Activated CD4-positive, alpha-beta T cell treated with anti-CD3 and anti-CD28 coated beads, Interleukin-10, Interleukin-2, amounts not matched to agents 100 ng/mL and 50 ng/mL, durations not matched to agents 16 hours and 8 hours (primary cell): ENCODE measurements at places on chromosomes 5 and 9.

DNA sequence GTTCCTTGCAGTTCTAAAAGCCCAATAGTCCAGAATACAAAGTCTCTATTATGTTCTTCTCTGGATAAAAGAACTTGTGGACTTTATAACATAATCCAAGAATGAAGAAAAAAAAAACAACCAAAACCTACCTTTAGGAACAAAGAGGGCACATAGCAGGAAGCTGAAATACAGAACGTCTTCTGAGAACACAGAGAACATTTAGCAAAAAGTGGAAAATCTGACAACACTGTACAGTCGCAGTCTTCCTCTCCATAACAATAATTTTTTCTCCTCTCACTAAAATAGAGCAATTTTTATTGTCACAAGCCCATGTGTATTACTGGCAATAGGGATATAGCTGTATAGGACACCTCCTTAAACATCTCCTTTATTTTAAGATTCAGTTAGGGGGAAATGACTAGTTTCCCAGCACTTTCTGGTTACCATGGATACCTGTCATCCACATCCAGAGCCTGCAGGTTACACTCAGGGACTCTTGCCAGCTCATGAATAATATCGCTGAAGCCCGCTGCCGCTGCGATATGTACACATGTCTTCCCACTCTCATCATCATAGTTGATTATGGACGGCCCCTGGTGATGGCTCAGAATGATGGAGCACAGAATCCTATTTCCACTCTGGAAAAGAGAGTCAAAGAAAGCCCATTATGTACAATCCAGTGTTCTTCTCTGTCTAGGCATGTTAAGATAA, 106.5 kb downstream of the ANKRD55 start:
- DNase-seq, result peak; percentile 20

DNA sequence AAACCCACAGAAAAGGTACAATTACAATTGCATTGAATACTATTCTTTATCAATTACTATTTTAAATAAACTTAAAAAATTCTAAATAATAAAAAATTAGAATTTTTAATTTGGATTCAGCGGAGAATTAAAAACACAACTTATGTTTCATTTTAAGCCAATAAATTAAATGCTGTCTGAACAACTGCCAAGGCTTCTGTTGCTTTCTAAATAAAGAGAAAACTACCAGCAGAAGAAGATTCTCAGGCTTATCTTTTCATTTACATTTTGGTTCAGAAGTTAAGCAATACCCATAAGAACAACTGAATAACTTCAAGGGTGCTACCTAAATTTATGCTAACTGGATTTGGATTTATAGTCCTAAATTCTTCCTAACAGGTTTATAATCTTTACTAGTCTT, 150.0 kb upstream of the FTMT start:
- no peak for DNase-seq

DNA sequence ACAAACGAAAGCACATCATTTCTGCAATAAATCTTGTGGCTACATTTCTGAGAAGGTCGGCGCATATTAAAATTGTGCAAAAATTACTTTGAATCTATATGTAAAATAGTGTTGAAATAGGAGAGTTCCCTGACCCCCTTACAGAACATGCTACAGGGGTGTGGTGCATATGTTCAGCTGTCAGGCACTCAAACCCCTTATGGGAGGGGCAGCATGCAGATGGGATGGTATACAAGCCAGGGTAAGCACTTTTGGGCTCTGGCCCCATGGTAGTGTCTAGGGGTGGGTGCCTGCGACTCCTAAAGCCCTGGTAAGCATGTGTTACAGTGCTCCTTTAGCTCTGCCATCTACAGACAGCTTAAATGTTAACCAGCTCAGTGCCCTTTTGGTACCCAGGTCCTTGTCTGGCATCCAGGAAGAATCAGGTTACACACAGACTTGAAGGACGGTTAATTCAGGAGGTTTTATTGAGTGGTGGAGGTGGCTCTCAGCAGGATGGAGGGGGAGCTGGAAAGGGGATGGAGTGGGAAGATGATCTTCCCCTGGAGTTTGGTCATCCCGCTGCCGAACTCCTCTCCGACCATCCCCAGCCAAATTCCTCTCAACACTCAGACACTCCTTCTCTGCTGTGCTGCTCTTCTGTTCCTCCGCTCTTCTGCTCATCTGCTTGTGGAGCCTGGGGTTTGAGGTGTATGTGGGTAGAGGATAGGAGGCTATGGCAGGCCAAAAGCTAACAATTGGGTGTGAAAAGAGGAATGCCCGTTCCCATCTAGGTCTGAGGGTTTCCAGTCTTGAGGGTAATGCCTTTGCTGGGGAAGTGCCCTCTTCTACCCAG, 84.6 kb upstream of the RASEF start:
- no peak for DNase-seq

DNA sequence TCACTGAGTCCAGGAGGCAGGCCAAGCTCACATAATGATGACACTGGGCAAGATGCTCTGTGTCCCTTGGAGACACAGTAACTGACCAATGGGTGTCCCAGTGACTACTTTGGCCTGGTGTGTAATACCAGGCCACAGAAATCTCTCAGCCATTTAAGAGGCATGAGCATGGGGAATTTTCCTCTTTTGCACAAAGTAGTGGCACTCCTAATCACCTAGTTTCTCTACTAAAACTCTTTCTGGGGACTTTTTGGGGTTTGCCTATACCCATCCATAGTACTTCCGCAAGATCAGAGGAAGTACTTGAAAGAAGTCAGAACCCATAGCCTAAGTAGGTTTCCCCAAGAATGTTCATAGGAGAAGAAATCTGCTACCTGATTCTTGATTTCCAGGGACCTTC, 161.9 kb downstream of the ARSB start:
- no peak for DNase-seq

- no peak for DNase-seq
These were observed 313.9 kb upstream of the TRPC7 start for GRCh38 chr5:136679233-136679632.

DNA sequence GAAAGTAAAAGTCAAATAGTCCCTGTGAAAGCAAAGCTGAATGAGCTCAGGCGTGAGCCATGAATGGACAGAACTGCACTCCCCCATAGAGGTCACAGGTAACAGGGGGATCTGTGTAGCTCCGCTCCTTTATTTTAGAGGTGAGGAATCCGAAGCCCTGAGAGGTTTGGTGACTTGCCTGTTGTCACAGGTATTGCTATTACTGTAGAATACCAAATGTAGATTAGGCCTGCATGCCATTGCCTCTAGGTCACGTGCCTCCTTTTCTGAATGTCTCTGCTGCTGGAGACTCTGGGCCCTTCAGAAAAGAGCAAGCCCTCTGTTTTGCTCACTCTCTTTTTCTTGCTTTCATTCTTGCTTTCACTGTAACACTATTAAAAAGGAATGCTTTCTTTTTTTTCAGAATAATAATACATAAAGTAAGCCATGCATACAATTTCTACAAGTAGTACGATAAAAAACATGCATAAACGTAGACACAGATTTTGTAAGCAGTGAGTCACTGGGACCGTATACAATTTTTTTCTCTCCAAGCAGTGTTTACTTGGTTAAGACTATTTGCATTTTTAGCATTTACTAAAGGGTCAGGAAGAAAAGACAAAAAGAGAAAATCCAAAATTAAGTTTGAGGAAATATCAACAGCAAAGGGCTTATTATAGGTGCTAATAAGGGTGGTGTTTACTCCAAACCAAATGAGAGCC, 568.7 kb upstream of the ADAMTS16 start:
- no peak for DNase-seq

DNA sequence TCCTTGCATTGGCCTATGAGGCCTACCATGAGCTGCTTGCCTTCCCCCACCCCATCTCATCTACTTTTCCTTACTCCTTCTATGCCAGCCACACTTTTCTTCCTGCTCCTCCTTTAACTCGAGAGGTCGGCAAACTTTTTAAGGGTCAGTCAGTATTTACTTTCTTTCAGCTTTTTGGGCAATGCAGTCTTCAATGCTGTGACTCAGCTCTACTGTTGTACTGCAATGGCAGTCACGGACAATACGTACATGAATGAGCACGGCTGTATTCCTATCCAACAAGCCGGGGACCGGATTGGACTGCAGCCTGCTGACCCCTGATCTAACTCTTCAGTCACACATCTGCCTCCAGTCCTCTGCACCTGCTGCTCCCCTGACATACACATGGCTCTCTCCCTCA, 602 bp upstream of the ACTL7A start:
- DNase-seq, result no peak

- DNase-seq, result peak; percentile 42
These were observed 1.3 kb downstream of the ZNF131 start for GRCh38 chr5:43121913-43122484.

- peak; percentile 92 for DNase-seq
These were observed 19.6 kb downstream of the ITGA2 start for GRCh38 chr5:53008751-53009150.

- no peak for DNase-seq
These were observed 4.0 kb downstream of the PCDHGC3 start for GRCh38 chr5:141479776-141480175.

- DNase-seq, result no peak
These were observed 27.7 kb upstream of the MEIKIN start for GRCh38 chr5:131973089-131973712.

DNA sequence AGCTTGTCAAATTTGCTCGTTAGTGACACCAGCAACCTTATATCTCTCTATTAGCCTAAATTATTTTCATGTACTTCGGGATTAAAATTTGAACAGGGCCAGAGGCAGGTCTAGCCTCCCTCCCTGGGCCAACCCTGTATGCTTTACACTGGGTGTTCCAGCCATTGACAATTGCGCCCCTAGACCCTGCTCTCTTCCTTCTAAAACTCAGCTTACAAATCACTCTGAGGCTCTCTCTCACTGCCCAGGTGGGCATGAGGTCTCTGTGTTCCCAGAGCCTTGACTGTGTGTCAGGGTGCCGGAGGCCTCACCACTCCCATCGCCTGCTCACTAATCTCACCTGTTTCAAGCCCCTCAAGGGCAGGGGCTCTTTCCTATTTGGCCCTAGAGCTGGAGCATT, 6.4 kb upstream of the CFAP90 start:
- DNase-seq, result no peak

DNA sequence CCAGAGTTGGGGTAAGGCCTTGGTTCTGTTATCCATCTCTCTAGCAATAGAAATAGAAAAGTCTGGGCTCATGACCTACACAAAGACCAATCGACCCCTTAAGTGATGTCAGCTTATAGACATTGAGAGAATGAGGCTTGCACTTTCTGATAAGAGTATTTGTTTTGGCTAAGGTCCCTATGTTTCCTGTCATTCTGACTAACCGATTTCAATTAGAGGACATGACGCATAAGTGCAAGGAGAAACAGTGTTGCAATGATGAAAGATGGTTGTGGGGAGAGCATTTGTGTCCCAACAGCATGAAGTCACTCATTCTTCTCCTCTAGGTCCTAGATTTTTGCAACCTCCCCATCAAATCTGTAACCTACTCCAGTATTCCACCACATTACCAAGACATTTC, 255.1 kb downstream of the MAT2B start:
- DNase-seq, result no peak

- DNase-seq, result no peak
These were observed 1.7 kb upstream of the SLC34A1 start for GRCh38 chr5:177382423-177383029.

- no peak for DNase-seq
These were observed 420.4 kb downstream of the CETN3 start for GRCh38 chr5:89988998-89989655.

DNA sequence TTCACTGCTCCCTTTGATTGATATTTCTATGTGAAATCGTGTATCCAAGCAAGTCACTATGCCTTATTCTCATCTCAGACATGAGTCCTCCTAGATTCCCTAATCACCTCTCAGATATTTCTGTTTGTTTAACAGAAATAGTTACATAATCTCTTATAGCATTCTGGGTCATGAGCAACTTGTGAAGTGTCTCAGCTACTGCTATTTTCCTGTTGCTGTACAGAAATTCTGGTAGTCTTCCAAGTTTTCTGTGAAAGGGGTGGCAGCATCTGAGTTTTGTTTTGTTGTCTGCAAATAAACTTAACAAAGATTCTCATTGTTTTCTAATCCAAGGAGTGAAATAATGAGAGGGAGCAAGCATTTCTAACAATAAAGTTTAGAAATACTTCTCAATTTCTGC, 256.9 kb upstream of the ST8SIA4 start:
- DNase-seq, result no peak

GRCh38 chr5:89071941-89072331, 189.0 kb upstream of the MEF2C start:
- no peak for DNase-seq

DNA sequence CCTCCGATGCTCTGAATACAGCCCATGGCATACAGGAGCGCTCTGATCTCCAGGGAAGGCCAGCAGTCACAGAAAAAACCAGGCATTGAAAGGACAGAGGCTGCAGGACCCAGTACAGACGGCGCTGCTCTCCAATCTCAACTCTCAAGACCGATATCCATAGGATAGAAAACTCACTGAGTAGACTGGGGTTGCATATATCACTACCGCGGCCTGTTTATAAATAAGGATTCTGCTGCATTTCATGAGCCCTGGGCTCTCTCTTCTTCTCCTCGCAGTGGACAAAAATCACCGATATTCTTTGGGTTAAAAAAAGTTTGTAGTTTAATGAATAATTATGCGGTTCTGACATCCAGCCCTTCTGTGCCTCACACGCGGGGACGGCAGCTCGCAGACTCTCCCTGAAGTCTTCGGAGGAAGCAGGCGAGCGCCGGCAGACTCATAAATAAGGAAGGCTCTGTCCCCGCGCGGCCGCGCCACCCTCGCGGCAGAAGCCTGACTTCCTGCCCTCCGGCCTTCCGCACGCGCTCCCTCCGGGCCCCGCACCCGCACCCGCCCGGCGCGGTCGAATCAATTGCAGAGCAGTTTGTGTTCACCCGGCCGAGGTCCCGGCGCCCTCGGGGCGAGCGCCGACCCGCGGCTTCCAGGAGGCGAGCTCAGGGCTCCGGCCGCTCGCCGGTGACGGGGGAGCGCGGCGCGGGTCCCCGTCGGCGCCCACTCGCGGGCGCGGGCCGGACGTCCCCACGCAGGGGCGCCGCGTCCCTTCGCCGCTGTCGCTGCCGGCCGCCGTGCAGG, at the start of gene FAM78A:
Gene FAM78A (minus strand): TSS at position 417 of the 795 bp plus-strand sequence. CDS start 331 bp downstream, at position 86.
- peak; percentile 69 for DNase-seq

DNA sequence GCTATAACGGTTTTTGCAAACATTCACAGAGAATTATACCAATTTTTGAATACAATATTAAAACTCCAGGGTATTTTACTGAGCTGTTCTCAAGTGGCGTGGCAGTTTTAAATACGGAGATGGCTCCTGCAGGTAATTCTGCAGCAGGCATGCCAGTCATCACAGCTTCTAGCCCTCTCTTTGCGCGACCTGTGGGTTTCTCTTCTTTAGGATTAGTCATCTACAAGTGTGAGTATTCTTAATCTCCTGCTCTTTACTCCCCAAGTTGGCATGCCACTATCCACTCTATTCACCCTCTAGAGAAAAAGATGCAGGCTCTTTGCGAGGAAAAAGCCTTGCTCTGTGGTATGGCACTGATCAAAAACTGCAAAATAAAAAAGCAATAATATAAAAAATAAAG, 43.9 kb downstream of the ANKRD31 start:
- DNase-seq, result no peak

DNA sequence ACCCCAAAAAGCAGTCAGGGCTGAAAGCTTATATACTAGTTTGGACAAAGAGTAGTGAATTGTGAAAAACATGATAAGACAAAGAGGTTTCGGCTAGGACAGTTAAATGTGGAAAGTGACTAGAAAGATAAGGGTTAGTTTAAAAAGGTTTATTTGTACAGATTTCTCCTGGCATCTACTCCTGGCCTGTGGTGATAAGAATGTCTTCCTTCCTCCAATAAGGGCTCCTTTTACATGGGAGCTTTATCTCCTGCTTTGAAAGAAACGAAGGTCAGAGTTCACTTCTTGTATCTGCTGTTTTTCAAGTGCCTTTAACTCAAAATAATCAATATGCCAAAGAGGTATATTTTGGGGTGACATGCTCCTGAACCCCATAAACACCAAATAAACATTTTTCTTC, 776.1 kb upstream of the COX7C start:
- DNase-seq, result no peak
